ENCODE measurements at places on chromosomes 5 and 9.

GRCh38 chr5:103340717-103341388, 82.3 kb downstream of the MACIR start:
- DNase-seq: no peak

DNA sequence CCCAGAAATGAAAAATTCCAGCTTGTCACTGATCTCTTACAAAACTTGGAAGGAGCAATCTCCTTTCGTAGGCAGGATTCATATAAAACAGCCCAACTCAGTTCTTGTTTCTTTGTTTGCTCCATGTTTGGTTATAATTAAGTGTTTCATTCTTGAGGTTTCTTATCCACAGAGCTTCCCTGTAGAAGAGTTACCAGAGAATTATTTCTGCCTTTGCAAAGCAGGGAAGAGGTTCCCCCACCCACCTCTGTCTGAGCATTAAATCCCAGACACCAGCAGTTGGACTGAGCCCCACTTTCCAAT, 34.1 kb upstream of the RAI14 start:
- DNase-seq: no peak

DNA sequence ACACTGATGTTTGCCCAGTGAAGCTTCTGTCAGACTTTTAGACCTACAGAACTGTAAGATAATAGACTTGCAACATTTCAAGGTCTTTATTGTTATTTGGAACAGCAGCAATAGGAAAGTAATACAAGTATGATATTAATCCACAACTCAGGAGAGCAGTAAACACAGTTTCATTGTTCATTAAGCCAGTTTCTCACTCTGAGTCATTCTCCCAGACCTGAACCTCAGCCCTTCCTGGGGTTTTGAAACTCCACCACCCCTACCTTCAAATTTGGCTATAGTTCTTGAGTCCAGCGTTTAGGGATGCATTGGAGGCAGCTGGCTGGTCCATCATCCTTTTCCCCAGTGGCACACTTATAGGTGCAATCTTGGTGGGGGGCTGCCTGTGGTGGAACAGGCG, 203.2 kb downstream of the RAB3C start:
- DNase-seq: no peak

- no peak for DNase-seq
Measured at GRCh38 chr5:172243302-172243701, 40.3 kb downstream of the UBTD2 start.

DNA sequence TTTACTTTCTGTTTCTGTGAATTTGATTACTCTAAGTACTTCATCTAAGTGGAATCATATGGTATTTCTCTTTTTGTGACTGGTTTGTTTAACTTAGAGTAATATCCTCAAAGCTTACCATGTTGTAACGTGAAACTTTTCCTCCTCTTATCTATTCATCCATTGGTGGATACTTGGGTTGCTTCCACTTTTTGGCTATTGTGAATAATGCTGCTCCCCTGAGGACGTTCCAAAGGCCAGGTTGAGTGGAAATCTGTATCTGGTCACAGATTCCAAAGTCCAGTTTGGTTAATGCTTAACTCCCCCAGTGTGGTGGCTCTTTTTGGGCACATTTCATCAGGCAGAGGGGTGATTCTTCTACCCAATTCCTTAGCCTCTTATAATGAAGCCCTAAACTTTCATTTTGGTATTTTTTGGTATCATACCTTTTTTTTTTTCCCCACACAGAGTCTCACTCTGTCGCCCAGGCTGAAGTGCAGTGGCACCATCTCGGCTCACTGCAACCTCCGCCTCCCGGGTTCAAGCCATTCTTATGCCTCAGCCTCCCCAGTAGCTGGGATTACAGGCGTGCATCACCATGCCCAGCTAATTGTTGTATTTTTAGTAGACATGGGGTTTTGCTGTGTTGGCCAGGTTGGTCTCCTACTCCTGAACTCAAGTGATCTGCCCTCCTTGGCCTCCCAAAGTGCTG, 65.4 kb downstream of the CMYA5 start:
- DNase-seq: no peak

DNA sequence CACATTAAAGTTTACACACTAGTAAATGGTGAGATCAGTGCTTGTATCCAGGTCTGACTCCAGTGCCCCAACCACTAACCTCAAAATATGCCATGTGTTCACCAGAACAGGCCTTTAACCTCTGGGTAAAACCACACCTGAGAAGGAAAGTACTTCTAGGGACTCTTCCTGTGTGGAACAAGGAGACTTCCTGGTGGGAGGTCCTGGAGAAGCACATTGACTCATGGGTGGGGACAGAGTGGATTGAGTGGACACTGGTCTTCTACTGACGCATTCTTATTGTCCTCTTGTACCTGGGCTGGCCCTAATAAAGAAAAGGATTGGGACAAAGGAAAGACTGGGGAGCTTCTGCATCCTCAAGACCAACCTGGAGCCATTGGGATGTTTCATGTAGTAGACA, 43.4 kb downstream of the ANGPTL2 start:
- DNase-seq: no peak

GRCh38 chr5:179153921-179154345, 93.8 kb downstream of the ZNF354C start:
- no peak for DNase-seq

DNA sequence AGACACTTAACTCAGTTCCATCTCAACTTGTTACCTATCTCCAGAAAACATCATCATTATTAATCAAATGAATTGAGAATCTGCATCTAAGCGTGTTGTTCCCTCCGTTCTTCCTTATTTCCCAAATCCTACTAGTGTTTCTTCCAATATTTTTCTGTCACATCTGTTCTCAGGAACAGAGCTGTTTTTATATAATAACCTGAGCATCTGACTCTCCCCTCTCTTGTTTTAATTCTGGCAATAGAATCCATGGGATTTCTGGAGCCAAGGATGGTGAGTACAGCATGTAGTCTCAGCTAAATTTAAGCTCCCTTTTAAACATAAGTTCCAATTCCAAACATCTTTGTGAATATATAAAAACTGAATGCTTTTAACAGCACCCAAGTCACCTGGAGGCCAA, 558.3 kb downstream of the DTWD2 start:
- DNase-seq: no peak

- no peak for DNase-seq
Measured at GRCh38 chr5:133155326-133155969, 103.6 kb downstream of the HSPA4 start.

DNA sequence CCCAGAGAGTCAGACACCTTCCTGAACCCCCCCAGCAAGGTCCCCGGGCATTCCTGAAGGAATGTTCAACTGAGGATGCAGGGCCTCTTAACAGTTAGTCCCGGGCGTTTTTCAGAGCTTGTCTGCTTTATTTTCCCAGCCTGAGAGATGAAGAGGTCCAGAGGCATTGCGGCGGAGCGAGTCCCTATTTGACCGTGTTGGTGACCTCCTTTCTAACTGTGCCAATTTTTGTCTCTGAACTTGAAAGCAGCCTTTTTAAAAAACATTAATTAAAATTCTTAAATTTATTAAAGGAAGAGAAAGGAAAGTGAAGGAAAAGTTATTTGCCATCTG, 433 bp upstream of the PTAR1 start:
- no peak for DNase-seq

DNA sequence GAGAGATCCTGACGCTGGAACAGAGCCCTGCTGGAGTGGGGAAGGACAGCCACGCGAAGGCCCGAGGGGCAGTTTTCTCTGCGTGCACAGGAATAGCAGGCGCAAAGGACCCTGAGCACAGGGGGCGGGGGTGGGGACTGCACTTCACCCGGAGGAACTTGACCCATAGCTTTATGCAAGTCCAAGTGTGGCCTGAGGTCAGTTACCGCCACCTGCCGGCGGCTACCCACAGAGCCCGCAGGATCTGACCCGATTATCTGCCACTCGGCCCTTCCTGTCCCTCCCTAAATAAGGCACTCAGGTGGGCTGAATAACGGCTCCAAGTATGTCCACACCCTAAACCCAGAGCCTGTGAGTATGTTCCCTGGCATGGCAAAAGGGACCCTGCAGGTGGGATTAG, 65.4 kb upstream of the FCN1 start:
- no peak for DNase-seq

GRCh38 chr5:67133217-67133616, 63.4 kb downstream of the CD180 start:
- no peak for DNase-seq

- DNase-seq: no peak
Measured at GRCh38 chr5:122701640-122702523, 73.0 kb upstream of the SNX2 start.

GRCh38 chr9:11038366-11038765, 425.6 kb upstream of the PTPRD start:
- no peak for DNase-seq

- DNase-seq: no peak
Measured at GRCh38 chr9:24817756-24818155, 272.1 kb upstream of the IZUMO3 start.

DNA sequence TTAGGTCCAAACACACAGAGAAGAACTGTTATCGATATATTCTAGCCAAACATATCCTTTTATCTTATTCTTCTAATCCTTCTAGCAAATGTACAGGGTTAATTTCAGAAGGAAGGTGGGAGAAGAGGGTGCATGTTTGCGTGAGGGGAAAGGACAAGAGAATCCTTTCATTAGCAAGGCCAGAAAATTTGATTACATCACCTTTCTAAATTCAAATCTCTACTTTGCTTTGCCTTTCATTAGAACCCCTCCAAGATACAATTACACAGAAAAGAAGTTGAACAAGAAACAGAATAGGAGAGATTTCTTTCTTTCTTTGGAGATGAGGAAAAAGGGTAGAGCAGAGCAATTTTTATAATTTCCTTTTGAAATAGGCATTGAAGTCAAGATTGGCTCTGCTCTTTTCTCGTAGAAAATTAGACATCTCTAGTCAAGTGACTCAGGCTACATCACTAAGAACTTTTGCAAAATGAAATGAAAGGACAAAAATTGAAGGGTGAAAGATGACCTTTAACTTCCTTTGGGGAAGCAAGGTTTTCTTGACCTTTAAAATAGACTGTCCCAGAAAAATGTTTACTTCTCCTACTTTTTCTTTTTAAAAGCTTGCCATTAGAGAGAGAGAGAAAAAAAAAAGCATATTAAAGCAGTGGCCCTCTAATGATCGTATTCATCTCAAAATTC, 81.2 kb downstream of the TTLL11 start:
- DNase-seq: no peak

DNA sequence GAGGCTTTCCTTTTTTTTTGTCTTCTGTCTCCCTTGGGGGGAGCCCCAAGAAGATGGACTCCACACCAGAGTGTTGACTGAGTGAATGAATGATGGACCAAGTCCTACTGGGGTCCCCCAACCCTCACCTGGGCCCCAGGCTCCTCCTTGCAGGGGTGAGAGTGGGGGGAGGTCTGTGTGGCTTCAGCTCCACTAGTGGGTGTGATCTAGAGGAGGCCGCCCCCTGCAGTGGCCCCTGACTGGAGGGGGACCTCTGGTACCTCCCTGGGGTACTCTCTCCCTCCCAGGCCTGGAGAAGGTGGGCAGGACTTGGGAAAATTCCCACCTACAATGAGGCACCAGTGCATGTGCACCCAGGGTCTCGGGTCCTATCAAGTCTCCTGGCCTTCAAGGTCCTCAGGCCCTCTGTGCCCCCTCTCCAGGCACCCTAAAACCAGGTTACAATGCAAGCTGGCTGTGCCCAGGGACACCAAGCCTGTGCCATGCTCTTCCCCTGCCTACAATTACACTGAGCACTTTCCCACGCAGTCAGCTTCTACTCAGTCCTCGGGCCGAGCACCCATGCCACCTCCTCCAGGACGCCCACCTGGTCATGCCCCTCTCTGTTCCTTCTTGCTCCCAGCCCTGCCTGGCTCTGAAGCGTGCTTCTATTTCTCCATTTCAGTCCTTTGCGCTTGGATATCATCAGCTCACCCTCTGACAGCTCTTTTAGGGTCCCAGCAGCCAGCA, 117.2 kb upstream of the PHYKPL start:
- DNase-seq: no peak

GRCh38 chr5:87627363-87627762, 214.6 kb upstream of the CCNH start:
- no peak for DNase-seq

GRCh38 chr9:133334161-133334560, 1.8 kb downstream of the SURF6 start:
- DNase-seq: no peak

DNA sequence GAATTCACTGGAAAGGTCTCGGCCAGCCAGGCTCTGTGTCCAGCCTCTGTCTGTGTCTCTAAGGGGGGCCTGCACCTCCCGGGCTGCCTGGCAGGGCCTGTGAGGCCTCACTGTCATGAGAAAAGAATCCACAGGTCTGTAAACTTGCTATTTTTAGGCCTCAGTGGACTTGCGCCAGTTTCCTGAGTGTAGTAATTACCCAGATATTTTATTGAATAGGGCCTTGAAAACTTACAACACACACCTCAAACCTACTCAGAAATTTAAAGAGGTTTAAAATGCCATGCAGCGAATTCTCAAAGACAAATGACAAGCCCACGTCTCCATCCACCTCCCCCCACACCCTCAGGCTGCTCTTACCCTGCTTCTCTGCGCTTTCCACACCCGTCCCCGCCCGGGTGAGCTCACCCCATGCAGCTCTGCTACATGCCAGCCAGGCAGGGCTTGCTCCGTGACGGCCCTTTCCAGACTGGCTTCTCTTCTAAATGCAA, 8.8 kb upstream of the TENT4A start:
- DNase-seq: no peak

DNA sequence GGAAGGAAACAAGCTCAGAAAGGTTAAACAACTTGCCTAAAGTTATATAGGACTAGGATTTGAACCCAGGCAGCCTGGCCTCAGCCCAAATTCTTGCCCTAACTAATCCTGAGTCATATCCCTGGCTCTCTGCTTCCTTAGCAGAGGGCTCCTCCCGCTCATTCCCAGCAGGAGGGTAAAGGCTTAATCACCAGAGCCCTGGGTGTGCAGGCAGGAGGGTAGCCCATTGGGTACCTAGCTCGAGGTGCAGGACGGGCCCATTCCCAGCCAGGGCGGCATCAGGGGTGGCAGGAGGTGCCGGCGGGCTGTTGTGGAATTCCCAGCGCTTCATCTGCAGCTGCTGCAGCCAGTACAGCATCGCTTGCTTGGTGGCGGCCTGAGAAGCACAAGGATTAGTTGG, 3.9 kb downstream of the TBC1D2 start:
- no peak for DNase-seq

- no peak for DNase-seq
Measured at GRCh38 chr9:100427366-100428263, 672 bp downstream of the MSANTD3 start.

DNA sequence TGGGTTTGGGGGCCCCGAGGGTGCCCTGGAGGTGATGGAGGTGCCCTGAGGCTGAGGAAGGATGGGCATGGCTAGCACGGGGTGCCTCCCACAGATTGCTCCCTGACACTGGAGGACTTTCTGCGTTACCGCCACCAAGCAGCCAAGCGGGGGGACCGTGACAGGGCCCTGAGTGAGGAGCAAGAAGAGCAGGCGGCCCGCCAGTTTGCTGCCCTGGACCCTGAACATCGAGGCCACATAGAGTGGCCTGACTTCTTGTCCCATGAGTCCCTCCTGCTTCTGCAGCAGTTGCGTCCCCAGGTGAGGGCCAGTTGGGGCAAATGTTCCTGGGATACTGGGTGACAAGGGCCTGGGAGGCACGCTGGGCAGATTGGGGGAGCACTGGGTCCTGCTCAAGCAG, 13.1 kb upstream of the DNAJB5 start:
- no peak for DNase-seq

- DNase-seq: no peak
Measured at GRCh38 chr5:122846051-122846550, 688 bp downstream of the SNX24 start.
